ENCODE measurements at places on chromosomes 7 and 10.

- DNase-seq: peak; percentile 28
Observed at GRCh38 chr7:114759347-114760062, 162.4 kb upstream of the MDFIC start.

DNA sequence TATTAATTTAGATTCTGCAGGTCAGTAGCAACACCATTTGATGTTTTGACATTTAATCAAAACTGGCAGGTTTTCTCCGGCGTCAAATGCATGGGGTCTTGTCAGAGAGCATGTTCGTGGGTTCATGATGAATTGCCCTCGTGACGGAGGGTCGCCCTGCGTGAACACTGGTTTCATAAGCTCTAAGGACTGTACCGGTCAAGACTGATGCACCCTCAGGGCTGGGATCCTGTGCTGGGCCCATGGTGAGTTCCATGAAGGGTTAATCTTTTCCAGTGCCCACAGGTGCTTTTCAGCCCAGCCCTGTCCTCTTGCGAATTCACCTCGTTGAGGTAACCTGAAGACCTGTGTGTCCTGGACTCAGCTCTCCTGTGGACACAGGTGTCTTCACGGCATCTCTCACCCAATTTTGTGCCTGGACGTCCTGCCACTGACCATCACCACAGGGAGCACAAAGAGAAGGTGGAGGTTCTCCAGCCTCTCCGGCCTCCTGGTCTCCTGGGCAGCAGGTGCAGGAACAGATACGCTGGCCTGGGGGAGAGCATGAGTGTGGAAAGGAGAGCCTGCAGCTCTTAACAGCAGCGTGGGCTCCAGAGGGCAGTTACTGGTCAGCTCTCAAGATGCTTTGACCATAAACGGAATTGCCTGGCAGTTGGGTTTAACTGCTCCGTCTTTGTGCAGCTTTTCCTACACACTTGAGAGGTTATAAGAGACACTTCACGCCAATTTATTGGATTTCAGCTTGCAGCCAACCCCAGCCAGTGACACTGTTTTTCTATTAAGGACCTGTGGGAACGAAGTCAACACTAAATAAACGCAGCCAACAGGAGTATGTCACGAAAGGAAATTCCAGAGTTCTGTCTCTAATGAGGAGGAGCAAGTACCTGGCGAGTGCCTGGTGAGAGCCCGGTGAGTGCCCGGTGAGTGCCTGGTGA lies 37.4 kb upstream of the CFAP46 start:
- no peak for DNase-seq

DNA sequence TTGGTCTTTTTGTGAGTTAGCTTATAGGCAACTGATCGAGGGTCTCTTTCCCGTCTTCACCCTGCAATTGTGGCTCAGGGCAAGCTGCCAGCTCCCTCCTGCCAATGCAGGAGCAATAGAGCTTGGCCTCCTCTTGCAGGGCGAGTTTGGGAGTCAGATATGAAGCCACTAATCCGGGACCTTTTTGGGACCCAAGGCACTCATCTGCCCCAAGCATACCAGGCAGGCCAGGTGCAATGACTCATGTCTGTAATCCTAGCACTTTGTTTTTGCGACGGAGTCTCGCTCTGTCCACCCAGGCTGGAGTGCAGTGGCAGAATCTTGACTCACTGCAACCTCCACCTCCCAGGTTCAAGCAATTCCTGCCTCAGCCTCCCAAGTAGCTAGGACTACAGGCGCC lies 21.1 kb downstream of the LIMK1 start:
- no peak for DNase-seq

DNA sequence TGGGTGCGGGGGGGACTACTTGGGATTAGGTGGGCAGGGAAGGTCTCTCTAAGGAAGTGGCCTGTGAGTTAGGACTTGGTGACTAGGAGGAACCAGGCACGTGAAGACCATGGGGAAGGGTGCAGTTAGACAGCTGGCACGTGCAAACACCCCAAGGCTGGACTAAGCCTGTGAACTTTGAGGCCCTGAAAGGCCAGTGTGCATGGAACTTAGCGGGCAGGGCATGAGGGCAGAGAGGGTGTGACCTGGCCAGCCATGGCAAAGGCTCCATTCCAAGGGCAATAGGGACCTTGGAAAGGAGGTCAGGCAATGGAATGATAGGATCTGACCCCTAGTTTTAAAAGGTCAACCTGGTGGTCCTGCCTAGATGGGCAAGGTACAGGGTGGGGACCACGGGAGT lies 158.4 kb upstream of the PCBD1 start:
- no peak for DNase-seq

DNA sequence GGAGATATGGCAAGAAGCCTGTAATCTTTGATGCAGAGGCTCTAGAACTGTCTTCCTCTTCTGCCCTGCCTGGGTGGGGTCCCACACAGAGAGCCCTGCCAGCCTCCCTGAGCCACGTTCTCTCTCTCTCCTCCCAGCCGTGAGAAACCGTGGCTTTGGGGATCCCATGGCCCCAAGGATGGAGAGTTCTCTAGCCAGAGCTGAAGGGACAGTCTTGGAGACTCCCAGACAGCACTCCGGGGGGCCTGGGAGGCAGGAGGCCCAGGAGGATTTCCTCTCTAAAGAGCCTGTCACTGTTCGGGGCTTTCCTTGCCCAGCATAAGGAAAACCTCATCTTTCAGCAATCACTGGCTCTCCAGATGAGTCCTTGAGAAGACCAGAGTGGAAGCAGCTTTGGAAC lies 227.1 kb downstream of the ARHGAP12 start:
- no peak for DNase-seq

DNA sequence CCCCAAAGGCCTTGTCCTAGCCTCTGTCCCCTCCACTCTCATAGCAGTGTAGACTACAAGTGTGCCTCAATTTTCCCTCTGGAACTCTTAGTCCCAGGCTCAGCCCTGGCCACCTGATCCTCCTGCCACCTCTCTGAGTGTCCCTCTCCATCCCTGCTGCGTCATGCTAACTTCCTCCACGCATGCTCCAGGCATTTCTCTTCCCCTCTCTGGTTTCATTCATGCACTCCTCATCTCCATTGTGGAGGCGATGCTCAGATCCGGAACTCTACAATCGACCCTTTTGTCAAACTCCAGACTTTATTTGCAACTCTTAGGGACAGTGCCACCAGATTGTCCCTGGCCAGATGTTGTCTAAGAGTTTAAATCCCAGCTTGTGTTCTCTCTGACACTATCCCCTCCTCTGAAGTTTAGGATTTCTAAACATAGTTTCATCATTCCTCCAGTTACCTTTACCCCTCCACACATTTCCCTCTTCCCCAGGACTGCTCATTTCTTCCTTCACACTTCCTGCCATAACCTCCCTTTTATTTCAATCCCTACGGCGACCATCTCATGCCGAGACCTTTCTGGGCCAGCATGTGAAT lies 492.6 kb downstream of the PLXNA4 start:
- no peak for DNase-seq

DNA sequence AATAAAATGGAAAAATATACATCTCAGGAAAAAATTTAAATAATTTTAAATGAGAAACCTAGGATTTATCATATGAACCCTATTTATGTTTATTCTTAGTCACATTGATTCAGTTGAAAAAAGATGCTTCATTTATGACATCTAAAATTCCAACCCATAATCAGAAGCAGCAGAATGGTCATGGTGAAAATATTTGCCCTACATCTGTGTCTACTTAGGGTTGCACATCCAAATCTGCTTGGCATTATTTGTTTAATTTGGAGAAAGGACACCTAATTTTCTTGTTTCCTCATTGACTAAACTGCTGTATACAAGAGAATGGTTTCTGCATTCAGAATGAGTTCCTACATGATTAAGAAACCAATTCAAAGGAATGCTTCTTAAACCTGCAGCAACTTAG lies 72.9 kb upstream of the SKAP2 start:
- no peak for DNase-seq

DNA sequence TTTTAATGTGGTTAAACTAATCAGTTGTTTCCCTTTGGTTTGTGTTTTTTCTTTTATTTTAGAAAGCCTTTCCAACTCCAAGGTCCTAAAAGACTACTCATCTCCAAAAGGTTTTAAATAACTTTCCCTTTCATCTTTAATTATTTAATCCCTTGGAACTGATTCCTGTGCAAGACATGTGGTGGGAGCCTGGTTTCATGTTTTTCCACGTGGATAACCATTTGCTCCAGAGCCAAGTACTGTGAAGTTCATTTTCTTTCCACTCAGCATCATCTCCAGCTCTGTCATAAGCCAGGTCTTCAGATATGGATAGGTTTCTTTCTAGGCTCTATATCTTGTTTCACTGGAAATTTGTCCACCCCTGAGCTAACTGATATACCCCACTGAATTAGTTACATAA lies 16.7 kb downstream of the PPP1R3C start:
- no peak for DNase-seq

GRCh38 chr7:66877577-66878300 lies 43.3 kb upstream of the TMEM248 start:
- no peak for DNase-seq

GRCh38 chr7:318878-319661 lies 29.1 kb downstream of the FOXL3 start:
- DNase-seq: no peak

- no peak for DNase-seq
Observed at GRCh38 chr10:51892965-51893658, 193.7 kb upstream of the CSTF2T start.

Data from retina (tissue), 1 donor.